ENCODE measurements at places on chromosomes 6 and 20. TPM values are rescaled to one million over a fixed set of nuclear protein-coding genes. Genes with fewer than 3 reads are reported as not detected.

DNA sequence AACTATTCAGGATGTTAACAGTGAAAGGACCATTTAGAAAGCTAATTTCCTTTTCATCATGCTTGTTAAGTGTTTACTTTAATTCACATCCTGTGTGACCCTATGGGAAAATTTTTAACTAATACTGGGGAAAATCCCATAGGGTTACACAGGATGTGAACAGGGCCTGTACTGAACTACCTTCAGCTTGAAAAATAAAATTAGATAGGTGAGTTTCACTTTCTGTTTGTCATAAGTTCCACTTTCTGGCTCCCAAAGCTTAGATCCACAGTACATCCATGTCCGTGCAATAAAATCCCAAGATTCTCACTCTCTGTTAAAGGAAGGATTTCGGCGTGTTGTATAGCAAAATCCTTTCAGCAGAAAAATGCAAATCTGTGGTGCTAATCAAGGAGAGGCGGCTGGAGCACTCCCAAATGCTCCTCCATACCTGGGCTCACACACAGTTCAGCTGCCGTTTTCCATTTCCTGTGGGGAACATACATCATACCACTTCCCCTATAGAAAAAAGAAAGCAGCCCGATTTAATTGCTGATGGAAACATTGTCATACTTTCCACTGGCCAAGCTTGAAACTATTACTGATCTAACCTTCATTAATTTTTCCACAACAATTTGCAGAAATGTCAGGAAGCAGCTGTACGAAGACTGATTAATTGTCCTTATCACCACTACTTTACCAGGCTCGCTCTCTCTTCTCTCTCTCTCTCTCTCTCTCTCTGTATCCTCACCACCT is 125.2 kb downstream of the HIVEP2 start:
- DNase-seq: peak; percentile 47

Gene DAAM2
- total RNA-seq: not detected

Gene GSTA3
- total RNA-seq: not detected

Gene SASH1
- total RNA-seq: 0.30 TPM

DNA sequence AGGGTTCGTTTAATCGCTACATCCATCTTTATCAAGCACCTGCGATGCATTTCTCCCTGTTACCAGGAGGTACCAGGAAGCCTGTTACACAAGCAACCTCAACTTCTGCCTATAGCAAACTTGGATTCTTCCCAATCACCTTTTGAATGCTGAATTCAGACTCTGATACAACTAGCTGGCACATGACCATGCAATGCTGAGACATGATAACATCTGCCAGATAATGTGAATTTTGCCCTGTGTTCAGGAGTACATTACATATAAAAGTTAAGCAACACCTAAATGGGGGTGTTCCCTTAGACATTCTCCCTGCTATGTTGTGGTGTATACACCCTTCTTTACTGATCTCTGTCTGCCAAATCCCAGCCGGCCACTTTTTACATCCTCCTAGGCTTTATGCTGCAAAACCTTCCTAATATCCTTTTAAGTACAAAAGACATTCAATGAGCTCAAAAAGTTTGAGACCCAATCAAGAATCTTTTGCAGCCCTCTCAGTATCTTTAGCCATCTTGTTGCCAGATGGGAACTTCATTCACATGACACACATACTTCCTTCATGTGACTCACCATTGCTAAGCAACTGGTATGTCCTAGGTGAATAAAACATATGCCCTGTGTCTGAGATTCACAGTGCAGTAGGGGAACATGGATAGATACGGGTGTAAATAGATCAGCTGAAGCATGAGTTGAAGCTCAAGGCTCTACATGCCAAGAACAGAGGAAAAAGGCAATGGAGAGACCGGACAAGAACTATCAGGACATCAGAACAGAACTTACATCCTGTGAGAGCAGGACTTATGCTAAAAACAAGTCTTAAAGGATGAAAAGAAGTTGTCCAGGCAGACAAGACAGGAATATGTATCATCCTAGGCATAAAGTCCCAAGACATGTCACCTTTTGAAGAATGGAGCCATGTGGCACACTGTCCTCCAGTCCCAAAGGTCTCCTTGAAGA is 84.3 kb downstream of the ZHX3 start:
- DNase-seq: no peak

- no peak for DNase-seq
Measured at GRCh38 chr6:100948381-100949133, 67.4 kb upstream of the ASCC3 start.

- no peak for DNase-seq
Measured at GRCh38 chr6:124203812-124204167, 400.1 kb downstream of the NKAIN2 start.

Gene PRSS16
- total RNA-seq: 1.9 TPM

DNA sequence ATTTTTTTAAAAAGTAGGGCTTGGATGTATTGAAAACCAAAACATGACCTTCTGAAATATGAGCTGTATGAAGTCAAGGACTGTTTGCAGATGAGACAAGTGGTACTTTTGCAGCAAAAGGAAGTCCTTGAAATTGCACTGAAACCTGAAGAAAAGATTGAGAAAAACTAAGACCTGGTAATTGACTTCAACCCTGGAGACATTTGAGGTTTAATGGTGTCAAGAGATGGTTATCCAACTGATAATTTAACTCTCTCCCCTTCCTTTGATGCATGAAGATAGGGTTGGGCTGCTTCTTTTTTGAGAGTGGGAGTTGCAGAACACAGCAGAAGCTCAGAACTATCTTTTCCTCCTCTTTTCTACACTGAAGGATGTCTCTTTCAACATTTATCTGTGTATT is 180.9 kb upstream of the DTNBP1 start:
- DNase-seq: no peak

Gene FERMT1
- not detected for total RNA-seq
